Suppressor macrophage (primary cell): ENCODE measurements at places on chromosomes 6 and 20.

GRCh38 chr6:16331384-16332174, 93.2 kb downstream of the GMPR start:
- peak; percentile 82 for DNase-seq

- no peak for DNase-seq
Measured at GRCh38 chr20:12152996-12153395, 235.3 kb downstream of the BTBD3 start.

DNA sequence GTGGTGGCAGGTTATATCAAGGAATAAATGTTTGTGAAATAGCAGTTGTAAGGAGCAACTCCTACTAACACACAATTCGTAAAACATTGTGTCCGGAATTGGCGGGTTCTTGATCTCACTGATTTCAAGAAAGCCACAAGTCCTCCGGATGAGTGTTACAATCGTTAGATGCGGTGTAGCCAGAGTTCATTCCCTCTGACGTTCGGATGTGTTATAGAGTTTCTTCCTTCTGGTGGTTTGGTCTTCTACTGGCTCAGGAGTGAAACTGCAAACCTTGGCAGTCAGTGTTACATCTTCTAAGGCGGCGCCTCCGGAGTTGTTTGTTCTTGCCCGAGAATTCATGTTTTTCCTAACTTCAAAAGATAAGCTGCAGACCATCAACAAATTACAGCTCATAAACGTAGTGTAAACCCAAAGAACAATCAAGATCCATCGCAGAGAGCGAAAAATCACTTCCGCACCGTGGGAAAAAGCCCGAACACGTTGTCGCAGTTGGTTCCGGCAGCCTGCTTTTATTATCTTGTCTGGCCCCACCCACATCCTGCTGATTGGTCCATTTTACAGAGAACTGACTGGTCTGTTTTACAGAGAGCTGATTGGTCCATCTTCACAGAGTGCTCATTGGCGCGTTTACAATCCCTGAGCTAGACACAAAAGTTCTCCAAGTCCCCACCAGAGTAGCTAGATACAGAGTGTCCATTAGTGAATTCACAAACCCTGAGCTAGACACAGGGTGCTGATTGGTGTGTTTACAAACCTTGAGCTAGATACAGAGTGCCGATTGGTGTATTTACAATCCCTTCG, 58.2 kb downstream of the TRIM27 start:
- DNase-seq, result peak; percentile 75

- DNase-seq, result no peak
Measured at GRCh38 chr6:158978757-158979156, 21.2 kb downstream of the RSPH3 start.

GRCh38 chr6:51199733-51200260, 381.1 kb downstream of the TFAP2B start:
- no peak for DNase-seq

GRCh38 chr6:155493694-155494143, 38.1 kb upstream of the NOX3 start:
- peak; percentile 28 for DNase-seq

DNA sequence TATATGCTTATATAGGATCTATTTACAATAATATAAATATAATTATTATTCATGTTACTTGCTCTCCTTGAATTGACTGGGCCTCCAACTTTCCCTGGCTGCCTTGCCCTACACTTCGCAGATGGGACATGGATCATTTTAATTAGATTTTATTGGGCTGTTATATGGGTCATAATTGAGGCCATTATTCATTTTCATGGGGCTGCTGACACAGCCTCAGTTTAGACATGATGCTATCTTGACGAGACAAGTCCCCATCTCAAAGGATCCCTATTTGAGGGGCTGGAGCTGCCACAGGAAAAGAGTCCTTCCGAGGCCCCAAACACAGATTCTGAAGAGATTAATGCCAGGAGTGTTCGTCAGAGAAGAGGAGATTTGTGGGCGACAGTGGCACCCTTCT, 170.4 kb downstream of the DHX35 start:
- DNase-seq, result no peak

DNA sequence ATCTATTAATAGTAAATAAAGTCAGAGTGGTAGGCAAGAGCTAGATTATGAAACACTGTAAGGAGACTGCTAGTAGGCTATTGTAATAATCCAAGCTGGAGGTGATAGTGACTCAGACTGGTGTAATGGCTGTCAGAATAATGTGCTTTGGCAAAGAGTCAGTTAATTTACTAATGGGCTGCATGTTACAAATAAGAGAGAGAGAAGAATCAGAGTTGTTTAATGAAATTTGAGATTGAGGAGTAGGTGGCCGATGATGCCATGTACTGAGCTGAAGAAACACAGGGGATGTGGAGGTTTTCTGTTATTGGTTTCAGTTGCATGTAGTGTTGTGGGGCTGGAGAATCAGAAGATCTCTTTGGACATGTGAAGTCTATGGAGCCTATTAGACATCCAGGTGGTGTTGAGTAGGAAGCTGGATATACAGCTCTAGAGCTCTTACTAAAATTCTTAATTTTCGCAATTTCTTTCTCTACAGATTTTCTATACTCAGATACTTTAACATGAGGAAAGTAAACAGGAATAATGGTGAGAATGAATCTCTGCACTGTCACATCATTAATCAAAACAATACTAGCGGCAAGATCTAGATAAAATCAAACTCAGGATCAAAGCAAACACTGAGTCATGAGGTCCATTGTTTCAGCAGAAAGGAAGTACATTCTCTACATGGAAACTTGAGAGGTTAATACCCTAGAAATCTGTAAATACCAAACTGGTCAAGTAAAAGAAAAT, 167.7 kb downstream of the SIM1 start:
- DNase-seq, result no peak

- peak; percentile 59 for DNase-seq
Measured at GRCh38 chr6:158826819-158827501, 7.8 kb upstream of the EZR start.

DNA sequence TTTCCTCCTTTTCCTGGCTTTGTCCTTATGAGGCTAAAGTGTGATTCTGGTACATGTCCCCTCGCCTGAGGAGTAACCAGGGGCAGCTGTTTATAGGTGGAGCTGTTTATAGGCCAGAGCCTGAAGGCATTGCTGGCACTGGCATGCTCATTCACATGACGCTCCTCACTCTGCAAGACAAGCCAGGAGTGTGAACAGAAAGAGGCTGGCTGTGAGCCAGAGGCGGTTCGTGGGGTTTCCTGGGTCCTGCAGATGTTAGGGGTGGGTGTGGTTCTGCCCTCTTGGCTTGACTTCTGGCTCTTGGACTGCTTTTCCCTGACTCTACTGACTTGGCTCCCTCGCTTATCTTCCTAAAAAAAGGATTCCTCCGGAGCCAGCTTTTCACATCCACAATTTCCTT, 12.8 kb upstream of the MDFI start:
- DNase-seq, result no peak

DNA sequence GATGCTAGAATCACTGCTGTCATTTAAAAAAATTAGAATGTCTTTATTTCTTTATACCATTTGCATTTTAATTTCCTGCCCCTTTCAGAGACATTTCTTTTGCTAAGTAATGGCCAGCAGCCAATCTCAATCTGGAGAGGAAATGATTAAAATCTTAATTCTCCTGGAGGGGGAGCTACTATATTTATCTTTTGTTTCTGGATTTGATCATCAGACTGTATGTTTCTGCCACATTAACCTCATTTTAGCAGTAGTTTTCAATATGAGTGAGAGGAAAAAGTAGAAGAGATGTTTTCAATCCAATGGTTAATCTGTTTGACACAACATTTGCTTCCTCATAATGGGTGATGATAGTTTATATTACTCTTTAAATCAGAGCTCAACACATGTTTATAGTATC, 138.0 kb downstream of the FUT9 start:
- DNase-seq, result no peak

DNA sequence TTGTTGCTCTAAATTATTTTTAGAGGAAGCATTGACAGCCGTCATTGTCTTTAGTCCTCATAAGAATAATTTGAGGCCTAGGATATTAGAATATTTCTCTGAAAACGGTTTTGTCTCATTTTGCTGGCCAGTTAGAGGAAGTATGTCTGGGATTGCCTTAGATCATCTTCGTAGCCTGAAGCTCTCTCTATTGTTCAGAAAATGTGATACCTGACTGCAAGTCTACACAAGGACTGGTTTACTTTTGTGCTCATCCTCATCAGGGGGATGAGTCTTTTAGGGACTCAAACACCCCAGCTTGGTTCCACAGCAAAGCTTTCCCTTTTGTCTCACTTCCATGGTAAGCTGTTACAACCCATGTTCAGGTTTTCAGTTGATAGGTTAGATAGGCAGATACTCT, 141.8 kb downstream of the FARS2 start:
- DNase-seq, result no peak

GRCh38 chr6:51322505-51322904, 503.8 kb downstream of the TFAP2B start:
- DNase-seq, result no peak

- no peak for DNase-seq
Measured at GRCh38 chr6:19320111-19320581, 517.0 kb upstream of the ID4 start.

GRCh38 chr6:138001750-138002349, 105.4 kb downstream of the PERP start:
- peak; percentile 63 for DNase-seq

GRCh38 chr20:49713753-49714712, at the start of gene B4GALT5:
TSS of gene B4GALT5 (minus strand) at chr20:49713878. CDS start at chr20:49713690, 188 bp downstream.
- DNase-seq, result peak; percentile 94

GRCh38 chr20:23358563-23358906, 3.4 kb upstream of the GZF1 start:
- DNase-seq, result no peak

DNA sequence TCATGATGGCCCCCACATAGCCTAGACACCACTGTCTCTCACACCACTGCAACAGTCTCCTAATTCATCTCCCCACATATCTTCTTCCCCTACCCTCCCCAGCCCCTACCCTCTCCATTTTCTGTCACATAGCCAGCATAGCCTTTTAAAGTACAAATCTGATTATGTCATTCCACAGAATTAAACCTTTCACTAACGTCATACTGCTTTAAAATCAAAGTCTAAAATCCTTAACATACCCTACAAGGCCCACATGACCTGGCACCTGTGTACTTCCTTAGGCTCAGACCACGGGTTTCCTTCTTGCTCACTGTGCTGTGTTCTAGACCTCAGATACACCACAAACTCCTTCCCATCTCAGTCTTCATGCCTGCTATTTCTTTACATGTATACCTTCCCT, 5.9 kb downstream of the OSTM1 start:
- no peak for DNase-seq

DNA sequence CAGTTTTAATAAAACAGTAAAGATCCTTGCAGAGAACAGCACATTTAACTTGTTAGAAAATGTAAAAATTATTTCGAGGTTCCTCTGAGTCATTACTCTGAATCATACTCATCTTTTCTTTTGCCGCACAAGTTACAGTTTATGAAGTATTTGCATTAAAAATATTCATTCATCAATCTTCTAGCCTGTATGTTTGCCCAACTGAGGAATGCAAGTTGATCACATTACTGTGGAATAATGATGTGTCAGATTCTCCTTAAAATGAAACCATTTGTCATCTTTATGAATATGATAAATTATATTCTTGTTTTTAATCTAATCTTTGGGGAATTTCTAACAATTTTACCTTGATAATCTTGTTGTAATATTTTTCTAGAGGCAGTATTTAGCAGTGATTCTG, 340.4 kb upstream of the OPRM1 start:
- no peak for DNase-seq

DNA sequence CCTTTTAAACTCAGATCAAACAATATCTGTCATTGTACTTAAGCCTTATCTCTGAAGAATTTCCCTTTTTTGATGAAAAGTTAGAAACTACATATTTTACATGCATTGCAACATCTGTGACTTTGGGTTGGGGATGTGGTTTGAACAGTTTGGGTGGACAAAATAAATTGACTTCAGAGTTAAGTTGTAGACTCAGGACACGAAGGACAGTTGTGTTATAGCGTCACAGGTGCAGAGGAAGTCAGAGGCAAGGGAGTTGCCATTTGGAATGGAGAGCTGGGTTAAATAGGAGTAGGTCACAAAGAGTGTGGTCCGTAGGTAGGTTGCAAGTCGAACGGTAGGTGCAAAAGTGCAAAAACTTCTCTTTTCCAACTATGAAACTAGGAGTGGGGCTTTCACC, 46.0 kb downstream of the ZFAND3 start:
- peak; percentile 12 for DNase-seq

- DNase-seq, result no peak
Measured at GRCh38 chr6:158211273-158212055, 43.3 kb downstream of the GTF2H5 start.

GRCh38 chr6:134482593-134483270, 164.8 kb upstream of the SGK1 start:
- DNase-seq, result peak; percentile 45

GRCh38 chr6:38738261-38738660, 23.1 kb downstream of the DNAH8 start:
- DNase-seq, result no peak

GRCh38 chr20:51462566-51463276, 79.8 kb downstream of the NFATC2 start:
- no peak for DNase-seq

- no peak for DNase-seq
Measured at GRCh38 chr6:44341095-44341890, 1.2 kb upstream of the SPATS1 start.

- DNase-seq, result no peak
Measured at GRCh38 chr20:4820806-4821518, 99.3 kb downstream of the PRND start.

DNA sequence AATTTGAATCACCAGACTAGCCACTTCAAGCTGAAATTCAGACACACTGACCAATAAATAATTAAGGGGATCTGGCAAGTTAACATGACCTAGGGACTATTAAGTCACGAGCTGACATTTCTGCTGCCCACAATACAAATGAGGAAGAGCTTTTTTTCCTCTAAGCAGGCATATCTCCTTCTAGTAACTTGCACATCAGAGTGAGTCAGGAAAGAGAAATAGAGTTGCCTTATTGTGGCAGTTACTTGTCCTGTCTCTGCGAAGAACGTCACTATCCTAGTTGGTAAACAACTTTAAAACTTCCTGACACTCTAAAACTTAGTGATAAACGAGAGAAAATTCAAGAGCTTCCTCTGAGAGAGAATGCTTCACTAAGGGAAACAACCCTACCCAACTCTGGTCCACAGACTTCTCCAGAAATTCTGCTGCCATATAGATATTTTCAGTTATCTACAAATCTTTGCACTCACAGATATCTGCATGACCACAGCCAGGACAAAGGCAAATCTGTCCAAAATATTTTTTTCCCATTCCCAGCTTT, 4.2 kb downstream of the PLA2G7 start:
- peak; percentile 98 for DNase-seq

GRCh38 chr6:163170294-163170883, 244.1 kb upstream of the QKI start:
- peak; percentile 30 for DNase-seq

DNA sequence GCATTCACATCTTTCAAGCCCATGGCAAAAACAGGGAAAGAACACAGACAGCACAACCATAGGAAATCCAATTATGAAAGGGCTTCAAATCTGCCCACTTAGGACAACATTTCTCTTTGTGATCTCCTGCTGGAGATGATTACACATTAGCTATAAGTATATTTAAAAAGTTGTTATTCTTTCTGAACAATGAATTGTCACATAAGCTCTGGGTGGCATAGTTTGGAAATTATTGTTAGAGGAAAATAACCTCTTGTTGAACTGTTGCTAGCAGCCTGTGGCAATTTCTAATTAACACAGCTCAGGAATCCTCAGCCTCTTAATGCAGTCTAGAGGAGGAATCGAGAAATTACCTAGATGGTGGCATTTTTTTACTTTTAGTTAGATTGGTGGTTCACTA, 54.9 kb downstream of the BCAS1 start:
- no peak for DNase-seq

GRCh38 chr20:56860413-56860812, 231.3 kb downstream of the TFAP2C start:
- DNase-seq, result no peak
